H1 (cell line): ENCODE measurements at places on chromosomes 3 and 15. TPM values are rescaled to one million over a fixed set of nuclear protein-coding genes. Genes with fewer than 3 reads are reported as not detected.

- H3K27me3 ChIP-seq = no peaks in the 10 kb centered on the region
- no peak overlapping the region for H3K27ac ChIP-seq
- H3K4me3 ChIP-seq = no peak overlapping the region
These were observed 5.2 kb downstream of the NGRN start for GRCh38 chr15:90270502-90271150.

Gene LACTB
- 14.9 and 15.6 TPM in 2 replicates for total RNA-seq

GRCh38 chr3:3708769-3709115 lies 90.5 kb upstream of the LRRN1 start:
- H3K4me3 ChIP-seq = no peak overlapping the region
- H3K27me3 ChIP-seq = no peaks in the 10 kb centered on the region
- DNase-seq = no peak
- H3K27ac ChIP-seq = no peak overlapping the region

DNA sequence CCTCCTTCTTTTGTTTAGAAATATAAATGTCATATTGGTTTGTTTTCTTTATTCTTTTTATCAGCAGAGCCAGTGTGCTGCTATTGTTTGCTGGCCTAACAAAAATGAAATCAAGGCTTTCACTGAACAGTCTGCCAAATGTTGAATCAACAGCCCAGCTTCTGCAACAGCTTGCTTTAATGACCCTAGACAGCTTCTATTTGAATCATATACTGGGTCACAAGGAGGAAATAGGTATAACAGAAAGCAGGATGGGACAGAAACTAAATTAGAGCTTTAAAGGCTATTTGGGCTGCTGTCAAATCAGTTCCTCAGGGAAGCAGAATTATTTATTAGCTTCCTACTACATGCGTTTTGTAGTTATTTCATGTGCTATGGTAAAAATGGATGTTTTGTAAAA lies 12.1 kb upstream of the DNAJC13 start:
- no peak overlapping the region for H3K27ac ChIP-seq
- no peaks in the 10 kb centered on the region for H3K4me1 ChIP-seq
- H3K4me3 ChIP-seq = no peak overlapping the region

Gene DZIP1L
- 6.9 and 8.3 TPM in 2 replicates for total RNA-seq

DNA sequence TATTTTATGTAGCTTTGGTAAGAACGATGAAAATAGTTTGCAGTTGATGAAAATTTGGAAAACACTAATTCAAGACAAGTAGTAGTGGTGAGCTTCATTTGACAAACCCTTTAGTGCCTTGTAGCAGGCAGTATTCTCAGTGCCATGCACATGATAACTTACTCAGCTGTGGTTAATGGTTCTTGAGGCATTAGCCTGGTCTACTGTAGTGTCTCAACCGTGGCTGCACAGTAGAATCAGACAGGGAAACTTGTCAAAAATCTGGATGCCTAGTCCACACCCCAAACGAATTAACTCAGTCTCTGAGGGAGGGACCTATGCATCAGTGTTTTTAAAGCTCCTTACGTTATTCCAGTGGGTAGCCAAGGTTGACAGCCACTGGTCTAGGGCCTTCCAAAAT lies 45.4 kb downstream of the PSMD6 start:
- H3K27me3 ChIP-seq = no peaks in the 10 kb centered on the region
- no peak for DNase-seq
- H3K36me3 ChIP-seq = peaks cover 8% of the 10 kb centered on the region; the same call in 1 of the 2 replicates
- H3K27ac ChIP-seq = no peak overlapping the region
- peaks cover 1% of the 10 kb centered on the region; the same call in 1 of the 2 replicates for H3K4me1 ChIP-seq

- H3K4me1 ChIP-seq = no peaks in the 10 kb centered on the region
- H3K27ac ChIP-seq = no peak overlapping the region
- H3K27me3 ChIP-seq = no peaks in the 10 kb centered on the region
- no peaks in the 10 kb centered on the region for H3K36me3 ChIP-seq
These were observed 551.2 kb downstream of the MECOM start for GRCh38 chr3:169112153-169112892.

- no peaks in the 10 kb centered on the region for H3K36me3 ChIP-seq
- no peak overlapping the region for H3K27ac ChIP-seq
- H3K4me3 ChIP-seq = no peak overlapping the region
- no peak for DNase-seq
These were observed 426.7 kb downstream of the SOX2 start for GRCh38 chr3:182138393-182138792.

- H3K27ac ChIP-seq = no peak overlapping the region
- no peak overlapping the region for H3K4me3 ChIP-seq
- H3K4me1 ChIP-seq = no peaks in the 10 kb centered on the region
These were observed 25.8 kb upstream of the PRICKLE2 start for GRCh38 chr3:64251019-64251418.

Gene QRICH1
- total RNA-seq = 123 and 142 TPM in 2 replicates

DNA sequence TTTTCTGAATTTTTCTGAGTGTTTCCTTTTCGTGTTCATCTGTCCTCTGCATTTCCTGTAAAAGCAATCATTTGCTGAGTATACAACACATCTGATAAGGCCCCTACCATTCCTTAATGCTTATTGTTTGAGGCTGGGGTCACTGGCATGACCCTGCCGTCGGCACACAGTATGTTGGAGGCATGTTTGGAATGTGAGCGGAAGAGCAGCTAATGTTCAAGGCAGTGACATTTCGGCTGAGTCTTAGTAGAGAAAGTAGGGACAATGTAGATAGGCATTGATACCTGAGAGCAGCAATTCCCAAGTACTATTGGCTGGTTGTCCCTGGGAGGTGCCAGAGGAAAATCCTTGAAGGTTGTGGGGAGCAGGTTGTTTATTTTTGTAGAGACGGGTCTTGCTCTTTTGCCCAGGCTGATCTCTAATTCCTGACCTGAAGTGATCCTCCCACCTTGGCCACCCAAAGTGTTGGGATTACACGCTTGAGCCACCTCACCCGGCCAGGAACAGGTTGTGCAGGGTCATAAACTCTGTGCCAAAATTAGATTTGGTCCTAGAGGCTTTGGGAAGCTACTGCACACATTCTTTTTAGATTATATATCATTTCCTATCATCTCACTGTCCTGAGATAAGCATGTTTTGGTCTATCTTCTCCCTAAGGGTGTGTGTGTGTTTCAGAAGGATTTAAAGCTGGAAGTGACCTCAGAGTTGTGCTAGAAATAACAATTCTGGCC lies 13.5 kb downstream of the PTPN23 start:
- no peaks in the 10 kb centered on the region for H3K27me3 ChIP-seq
- no peak overlapping the region for H3K27ac ChIP-seq
- H3K36me3 ChIP-seq = no peaks in the 10 kb centered on the region; the same call in 1 of the 2 replicates

- H3K27ac ChIP-seq = no peak overlapping the region
- H3K27me3 ChIP-seq = no peaks in the 10 kb centered on the region
- H3K4me1 ChIP-seq = no peaks in the 10 kb centered on the region
- H3K36me3 ChIP-seq = no peaks in the 10 kb centered on the region
These were observed 6.5 kb upstream of the CRYBG3 start for GRCh38 chr3:97815149-97815917.

Gene CNTN4
- total RNA-seq = 2.2 and 3.3 TPM in 2 replicates

Gene SERPINI1
- total RNA-seq = 5.6 and 9.9 TPM in 2 replicates

GRCh38 chr3:48414376-48415250 lies 15.3 kb downstream of the PLXNB1 start:
- H3K36me3 ChIP-seq = peaks cover 88% of the 10 kb centered on the region
- no peaks in the 10 kb centered on the region for H3K4me1 ChIP-seq
- no peak overlapping the region for H3K27ac ChIP-seq

Gene SI
- not detected in 2 replicates for total RNA-seq

DNA sequence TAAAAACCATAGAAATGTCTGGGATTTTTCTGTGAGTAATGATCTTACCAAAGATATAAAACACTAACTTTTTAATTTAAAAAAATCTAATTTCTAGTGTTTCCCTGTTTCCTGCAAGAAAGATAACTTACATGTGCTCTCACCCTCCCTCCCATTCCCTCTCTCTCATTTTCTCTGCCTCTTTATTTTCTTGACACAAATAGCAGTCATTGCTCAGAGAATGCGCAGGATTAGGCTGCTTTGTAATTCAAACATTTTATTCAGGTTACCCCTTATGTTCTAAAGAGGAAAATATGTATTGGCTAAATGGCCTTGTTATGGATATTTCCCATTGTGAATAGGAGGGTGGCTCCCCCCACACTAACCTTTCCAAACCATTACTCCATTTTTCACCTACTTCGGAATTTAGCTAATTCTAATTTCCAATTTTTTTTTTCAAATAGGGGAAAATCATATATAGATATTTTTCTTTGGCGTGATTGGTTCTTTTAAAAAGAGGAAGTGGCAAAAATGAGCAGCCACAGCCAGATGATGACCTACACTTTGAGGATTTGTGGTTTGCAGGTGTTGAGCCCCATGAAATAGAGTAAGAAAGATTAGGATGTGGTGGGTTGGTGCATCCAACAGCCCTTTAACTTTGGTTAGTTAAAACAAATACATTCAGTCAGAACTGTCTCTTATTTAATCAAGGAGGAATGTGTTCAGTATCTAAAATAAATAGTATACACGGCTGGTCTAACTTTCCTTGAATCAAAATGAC lies 554.4 kb downstream of the IGSF11 start:
- peaks cover 6% of the 10 kb centered on the region for H3K4me1 ChIP-seq
- H3K27ac ChIP-seq = no peak overlapping the region
- DNase-seq = no peak
- H3K27me3 ChIP-seq = no peaks in the 10 kb centered on the region
- no peaks in the 10 kb centered on the region for H3K36me3 ChIP-seq

Gene DLL4
- 0.48 and 0.60 TPM in 2 replicates for total RNA-seq

GRCh38 chr3:66017084-66017483 lies 21.6 kb downstream of the MAGI1 start:
- H3K27ac ChIP-seq = no peak overlapping the region
- H3K27me3 ChIP-seq = no peaks in the 10 kb centered on the region
- DNase-seq = no peak
- H3K36me3 ChIP-seq = no peaks in the 10 kb centered on the region
- no peak overlapping the region for H3K4me3 ChIP-seq
- H3K4me1 ChIP-seq = no peaks in the 10 kb centered on the region; the same call in none of the 2 replicates

DNA sequence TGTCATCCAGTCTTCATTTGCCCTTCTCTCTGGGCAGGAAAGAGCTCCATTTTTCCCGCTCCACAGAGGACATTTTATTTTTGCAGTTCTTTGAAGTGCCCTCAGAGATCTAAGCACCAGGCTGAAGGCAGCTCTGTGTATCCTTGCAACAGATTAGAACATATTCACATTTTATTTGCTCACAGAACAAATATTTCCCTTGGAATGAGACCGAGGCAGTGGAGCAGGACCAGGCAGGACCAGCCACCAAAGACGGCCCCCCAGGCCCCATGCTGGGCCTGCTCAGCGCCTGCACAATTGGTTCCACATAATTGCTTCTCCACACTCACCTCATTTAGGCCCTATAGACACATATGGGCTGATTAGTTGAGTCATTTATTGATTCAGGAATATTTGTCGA lies 15.7 kb upstream of the ETV5 start:
- H3K4me3 ChIP-seq = no peak overlapping the region
- peaks cover 5% of the 10 kb centered on the region; the same call in 1 of the 2 replicates for H3K4me1 ChIP-seq
- no peak overlapping the region for H3K27ac ChIP-seq
- no peak for DNase-seq

DNA sequence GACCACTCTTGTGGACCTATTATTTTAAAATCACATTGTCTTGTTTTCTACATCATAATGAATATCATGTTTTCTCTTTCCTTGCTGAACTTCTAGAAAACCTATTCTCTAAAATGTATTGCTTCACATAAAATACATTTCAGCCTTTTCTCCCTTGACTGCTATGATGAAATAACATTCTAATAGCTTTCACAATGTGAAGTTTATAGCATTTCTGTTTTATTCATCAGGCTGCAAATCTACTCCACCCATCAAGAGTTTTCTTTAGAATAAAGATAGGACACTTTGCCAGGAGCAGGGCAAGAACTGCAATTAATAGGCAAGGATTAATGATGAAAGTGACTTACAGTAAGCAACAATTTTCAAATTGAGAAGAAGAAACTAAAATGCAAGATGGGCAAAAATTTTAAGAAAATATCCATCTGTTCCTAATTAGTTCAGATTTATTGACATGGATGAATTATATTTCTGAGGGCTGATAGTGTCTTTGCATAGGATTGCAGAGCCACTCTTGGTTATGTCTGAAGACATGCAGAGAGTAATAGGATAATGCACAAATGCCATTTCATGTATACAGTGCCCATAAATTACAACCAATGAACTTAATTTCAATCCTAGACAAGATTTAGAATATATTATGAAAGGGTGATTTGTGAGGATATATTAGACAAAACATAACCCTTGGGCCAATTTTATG lies 21.7 kb downstream of the LEKR1 start:
- H3K4me1 ChIP-seq = no peaks in the 10 kb centered on the region
- H3K4me3 ChIP-seq = no peak overlapping the region
- no peak overlapping the region for H3K27ac ChIP-seq
- H3K36me3 ChIP-seq = no peaks in the 10 kb centered on the region
- no peaks in the 10 kb centered on the region for H3K27me3 ChIP-seq

- no peaks in the 10 kb centered on the region for H3K36me3 ChIP-seq
- DNase-seq = no peak
- H3K4me3 ChIP-seq = no peak overlapping the region
- peaks cover 2% of the 10 kb centered on the region for H3K4me1 ChIP-seq
These were observed 8.1 kb upstream of the POC1A start for GRCh38 chr3:52162250-52162872.

- H3K27ac ChIP-seq = no peak overlapping the region
- no peaks in the 10 kb centered on the region for H3K36me3 ChIP-seq
- H3K4me3 ChIP-seq = no peak overlapping the region
- H3K4me1 ChIP-seq = peaks cover 2% of the 10 kb centered on the region
- no peak for DNase-seq
These were observed 72.4 kb downstream of the RHCG start for GRCh38 chr15:89423981-89424380.

Gene TNFAIP8L3
- 0.27 and 0.67 TPM in 2 replicates for total RNA-seq

DNA sequence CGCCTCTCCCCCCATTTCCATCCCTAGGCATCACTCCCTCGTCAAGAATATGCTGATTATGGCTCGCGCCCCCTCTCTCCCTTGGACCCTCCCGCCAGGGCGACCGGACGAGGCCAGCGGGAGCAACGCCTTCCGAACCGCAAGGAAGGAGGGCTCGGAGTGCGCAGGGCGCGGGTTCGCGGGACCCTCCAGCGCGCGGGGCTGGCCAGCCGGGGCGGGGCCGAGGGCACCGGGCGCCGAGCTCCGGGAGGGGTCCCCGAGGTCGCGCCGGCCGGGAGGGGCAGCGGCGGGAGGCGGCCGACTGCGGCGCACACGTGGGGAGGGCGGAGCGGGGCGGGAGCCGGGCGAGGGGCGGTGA lies 483 bp downstream of the EHD4 start:
- peak overlapping the region; percentile 95 for H3K4me3 ChIP-seq
- no peaks in the 10 kb centered on the region for H3K36me3 ChIP-seq

DNA sequence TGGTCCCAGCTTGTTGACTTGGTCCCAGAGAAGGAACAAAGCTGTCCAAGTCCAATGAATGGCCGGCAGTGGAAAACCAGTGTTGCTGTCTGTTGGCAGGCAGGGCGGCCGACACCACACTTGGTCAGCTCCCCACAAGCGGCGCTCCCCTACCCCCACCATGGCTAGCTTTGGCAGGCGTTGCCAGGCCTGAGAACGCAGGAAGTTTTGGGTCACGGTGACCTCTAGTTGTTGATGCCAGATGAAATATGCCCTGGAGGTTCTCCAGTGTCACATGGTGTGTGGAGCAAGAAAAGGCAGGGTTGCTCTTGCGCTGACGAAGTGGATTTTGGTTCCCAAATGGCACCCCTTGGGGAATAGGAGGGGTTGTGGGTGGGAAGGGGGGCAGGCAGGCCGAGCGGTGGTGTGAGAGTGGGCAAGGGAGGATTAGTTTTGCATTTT lies 72.7 kb upstream of the TPRG1 start:
- no peak overlapping the region for H3K4me3 ChIP-seq
- H3K36me3 ChIP-seq = no peaks in the 10 kb centered on the region
- H3K4me1 ChIP-seq = no peaks in the 10 kb centered on the region
- no peaks in the 10 kb centered on the region for H3K27me3 ChIP-seq
- DNase-seq = no peak
- H3K27ac ChIP-seq = no peak overlapping the region

Gene PRTG
- total RNA-seq = 3.2 and 3.4 TPM in 2 replicates

Gene PLA2G4D
- total RNA-seq = 0.07 and 0.33 TPM in 2 replicates

Gene TRIM71
- 293 and 296 TPM in 2 replicates for total RNA-seq

GRCh38 chr3:177569193-177569592 lies 371.9 kb upstream of the TBL1XR1 start:
- H3K36me3 ChIP-seq = no peaks in the 10 kb centered on the region
- H3K27me3 ChIP-seq = no peaks in the 10 kb centered on the region
- H3K4me3 ChIP-seq = no peak overlapping the region
